ENCODE measurements at places on chromosomes 1 and 21.
A peak's percentile ranks its signal among the peaks of the same experiment; 100 is the strongest.

GRCh38 chr1:54312796-54313316 is 93.3 kb downstream of the SSBP3 start:
- DNase-seq: peak; percentile 71

- DNase-seq: peak; percentile 53
Observed at GRCh38 chr1:228989992-228990827, 254.9 kb downstream of the RHOU start.

- DNase-seq: no peak
Observed at GRCh38 chr1:206469411-206469932, 804 bp upstream of the IKBKE start.

DNA sequence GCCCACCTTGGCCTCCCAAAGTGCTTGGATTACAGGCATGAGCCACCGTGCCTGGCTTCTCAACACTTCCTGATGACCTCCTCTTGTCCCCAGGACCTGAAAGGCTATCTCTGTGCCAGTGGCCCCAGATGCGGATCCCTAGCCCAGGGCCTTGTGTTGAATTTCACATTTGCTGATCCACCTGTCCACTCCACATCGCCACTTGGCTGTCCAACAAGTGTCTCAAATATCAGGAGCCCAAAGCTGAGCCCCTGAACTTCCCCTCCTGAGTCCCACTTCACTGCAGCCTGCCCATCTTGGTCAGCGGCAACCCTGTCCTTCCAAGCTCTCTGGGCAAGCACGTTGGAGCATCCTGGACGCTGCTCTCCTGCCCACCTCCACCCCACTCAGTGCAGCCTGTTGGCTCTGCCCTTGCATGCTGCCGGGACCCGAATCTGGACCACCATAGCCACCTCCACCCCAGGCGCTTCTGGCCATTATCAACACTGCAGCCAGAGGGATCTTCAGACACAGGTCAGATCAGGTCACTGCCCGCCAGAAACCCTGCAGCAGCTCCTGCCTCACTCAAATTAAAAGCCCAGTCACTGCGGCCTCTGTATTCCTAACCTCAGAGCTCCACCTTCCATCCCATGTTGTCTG is 352.5 kb upstream of the VAMP3 start:
- DNase-seq: no peak

GRCh38 chr1:152143150-152143887 is 15.7 kb downstream of the RPTN start:
- no peak for DNase-seq

DNA sequence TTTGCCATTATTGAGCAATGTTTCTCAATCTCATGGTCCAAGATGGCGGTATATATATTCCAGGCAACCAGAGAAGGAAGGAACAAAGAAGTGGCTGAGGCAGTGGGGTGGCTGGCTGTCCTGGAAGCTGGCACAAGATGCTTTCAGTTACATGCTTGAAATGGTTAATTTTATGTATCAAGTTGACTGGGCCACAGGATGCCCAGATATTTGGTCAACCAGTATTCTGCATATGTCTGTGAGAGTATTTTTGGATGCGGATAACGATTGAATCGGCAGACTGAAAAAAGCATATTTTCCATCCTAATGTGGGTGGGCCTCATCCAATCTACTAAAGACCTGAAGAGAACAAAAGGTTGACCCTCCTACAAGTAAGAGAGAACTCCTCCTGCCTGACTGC is 55.2 kb downstream of the MAP3K7CL start:
- DNase-seq: no peak

DNA sequence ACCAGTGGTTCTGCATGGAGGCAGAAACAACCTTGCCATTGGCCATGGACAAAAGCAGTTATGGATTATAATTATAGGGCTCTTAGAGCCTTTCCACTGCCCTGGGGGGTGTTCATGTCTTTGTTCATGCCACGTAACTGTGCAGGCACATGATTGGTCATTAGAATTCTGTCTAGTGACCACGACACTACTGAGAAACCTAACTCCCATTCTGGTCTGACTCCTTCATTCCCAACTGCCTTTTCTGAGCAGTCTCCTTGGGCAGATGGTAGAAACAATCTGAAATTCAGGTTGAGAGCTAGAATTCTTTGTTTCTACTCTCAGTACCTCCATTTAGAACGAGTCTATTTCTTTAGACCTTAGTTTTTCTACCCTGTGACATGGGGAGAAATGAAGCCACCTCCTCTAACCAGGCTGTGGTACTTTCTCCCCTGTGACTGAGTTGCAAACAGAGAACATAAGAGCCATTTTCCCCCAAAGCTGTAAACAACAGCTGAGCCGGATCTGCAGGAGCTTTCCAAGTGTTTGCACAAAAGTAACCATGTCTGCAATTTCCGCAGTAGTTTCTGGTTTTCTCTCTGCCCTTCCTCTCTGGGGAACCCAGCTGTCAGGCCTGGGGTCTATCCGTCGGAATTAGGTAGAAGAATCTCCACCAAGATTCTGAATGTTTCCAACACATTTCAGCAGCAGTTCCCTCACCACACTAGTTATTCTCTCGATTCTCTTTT is 37.7 kb upstream of the IPO9 start:
- DNase-seq: no peak

- peak; percentile 35 for DNase-seq
Observed at GRCh38 chr1:40901886-40902852, 40.0 kb upstream of the CITED4 start.

GRCh38 chr1:5375481-5375880 is 616.7 kb downstream of the NPHP4 start:
- no peak for DNase-seq

DNA sequence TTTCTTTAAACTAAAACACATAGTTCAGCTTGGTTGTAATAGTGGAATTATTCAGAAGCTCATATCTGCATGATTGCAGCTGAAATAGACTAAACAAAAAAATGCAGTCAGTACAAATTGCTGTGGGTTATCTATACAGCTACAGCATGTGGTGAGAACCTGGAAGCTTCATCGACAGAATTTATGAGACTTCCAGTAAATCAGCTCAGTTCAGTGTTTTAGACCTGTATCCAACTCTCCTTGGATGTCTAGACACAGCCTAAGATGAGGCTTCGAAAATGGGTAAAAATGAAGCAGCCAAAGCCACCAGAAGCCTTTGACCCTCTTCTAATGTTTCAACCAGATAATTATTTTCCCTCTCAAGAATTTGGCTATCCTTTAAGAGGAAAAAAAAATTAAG is 127.1 kb upstream of the C1orf105 start:
- no peak for DNase-seq

GRCh38 chr1:201140941-201141260 is 13.4 kb downstream of the TMEM9 start:
- DNase-seq: no peak

GRCh38 chr1:235056937-235057336 is 71.7 kb downstream of the TOMM20 start:
- no peak for DNase-seq

DNA sequence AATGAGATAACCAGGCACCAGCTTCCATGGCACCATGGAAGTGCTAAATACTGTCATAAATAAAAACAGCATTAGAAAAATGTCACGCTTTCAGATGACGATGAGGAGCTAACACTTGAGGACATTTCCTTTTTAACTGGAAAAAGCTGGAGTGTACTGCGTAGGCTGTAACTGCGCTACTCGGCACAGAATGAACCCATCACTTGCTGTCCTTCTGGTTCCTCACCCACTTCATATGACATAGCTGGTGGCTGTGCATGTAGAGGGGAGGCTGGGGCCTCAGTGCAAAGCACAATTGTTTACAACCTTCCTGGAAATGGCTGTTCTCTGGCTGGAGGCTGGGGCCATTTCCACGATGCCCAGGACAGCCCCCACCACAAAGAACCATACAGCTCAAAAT is 55.7 kb downstream of the NTPCR start:
- no peak for DNase-seq

DNA sequence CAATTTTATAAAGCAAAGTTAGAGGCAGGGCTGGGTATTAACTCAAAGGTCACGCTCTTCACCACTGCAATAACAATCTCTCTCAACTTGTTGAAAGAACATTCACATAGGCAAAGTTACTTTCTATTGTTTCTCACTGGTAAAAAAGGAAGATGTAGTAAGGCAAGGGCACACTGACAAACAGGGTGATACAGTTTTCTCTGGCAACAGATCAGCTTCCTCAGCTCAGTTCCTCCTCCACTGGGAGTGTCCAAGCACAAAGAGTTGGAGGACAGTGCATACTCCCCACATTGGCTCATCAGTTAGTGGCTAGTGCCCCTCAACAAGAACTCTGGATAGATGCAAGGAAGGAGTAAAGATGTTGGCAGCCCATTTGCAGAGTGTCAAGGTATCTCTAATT is 3.7 kb downstream of the PLPPR4 start:
- no peak for DNase-seq

GRCh38 chr1:42904434-42904833 is 54.2 kb downstream of the SLC2A1 start:
- no peak for DNase-seq

GRCh38 chr1:212037900-212038299 is 2.4 kb downstream of the DTL start:
- no peak for DNase-seq

- DNase-seq: no peak
Observed at GRCh38 chr1:9202240-9202870, 32.2 kb upstream of the H6PD start.

- DNase-seq: no peak
Observed at GRCh38 chr1:32861904-32862695, 8.6 kb downstream of the FNDC5 start.

- DNase-seq: no peak
Observed at GRCh38 chr1:26858160-26858559, 4.8 kb upstream of the SFN start.

DNA sequence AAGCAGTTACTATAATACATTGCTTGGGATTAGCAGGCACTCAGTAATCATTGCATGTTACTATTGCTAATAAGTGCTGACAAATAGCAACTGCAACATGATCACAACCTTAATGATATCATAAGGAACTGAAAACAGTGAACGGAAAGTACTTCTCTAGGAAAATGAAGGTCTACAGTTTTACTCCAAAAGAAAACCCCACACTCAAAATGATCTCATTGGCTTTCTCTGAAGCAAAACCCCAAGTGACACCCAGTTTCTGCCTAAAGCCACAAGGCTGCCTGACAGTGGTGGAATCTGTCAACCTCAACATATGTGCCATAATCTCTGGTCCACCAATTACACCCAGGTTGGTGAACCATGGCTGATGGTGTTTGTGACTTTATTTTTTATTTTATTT is 137.6 kb downstream of the PTGER3 start:
- DNase-seq: no peak

DNA sequence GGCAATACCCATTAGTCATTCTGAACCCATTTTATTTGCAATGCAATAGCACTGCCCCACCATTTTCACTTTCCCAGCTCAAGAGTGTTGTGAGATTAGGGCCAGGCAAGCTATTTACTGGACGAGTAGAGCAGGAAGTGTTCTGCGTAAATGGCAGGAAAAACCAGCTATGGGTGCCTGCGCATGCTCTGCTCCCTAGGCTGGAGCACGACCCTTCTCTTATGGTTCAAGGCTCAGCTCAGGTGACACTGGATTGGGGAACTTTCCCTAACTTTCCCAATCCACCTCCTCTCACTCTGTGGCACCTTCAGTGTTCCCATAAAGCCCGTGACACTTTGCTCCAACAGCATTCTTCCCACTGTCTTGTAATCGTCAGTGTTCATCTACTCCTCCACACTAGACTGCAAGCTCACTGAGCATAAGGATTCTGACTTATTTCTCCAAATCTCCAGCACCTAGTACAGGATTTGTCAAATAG is 3.6 kb upstream of the MAN1A2 start:
- peak; percentile 35 for DNase-seq

DNA sequence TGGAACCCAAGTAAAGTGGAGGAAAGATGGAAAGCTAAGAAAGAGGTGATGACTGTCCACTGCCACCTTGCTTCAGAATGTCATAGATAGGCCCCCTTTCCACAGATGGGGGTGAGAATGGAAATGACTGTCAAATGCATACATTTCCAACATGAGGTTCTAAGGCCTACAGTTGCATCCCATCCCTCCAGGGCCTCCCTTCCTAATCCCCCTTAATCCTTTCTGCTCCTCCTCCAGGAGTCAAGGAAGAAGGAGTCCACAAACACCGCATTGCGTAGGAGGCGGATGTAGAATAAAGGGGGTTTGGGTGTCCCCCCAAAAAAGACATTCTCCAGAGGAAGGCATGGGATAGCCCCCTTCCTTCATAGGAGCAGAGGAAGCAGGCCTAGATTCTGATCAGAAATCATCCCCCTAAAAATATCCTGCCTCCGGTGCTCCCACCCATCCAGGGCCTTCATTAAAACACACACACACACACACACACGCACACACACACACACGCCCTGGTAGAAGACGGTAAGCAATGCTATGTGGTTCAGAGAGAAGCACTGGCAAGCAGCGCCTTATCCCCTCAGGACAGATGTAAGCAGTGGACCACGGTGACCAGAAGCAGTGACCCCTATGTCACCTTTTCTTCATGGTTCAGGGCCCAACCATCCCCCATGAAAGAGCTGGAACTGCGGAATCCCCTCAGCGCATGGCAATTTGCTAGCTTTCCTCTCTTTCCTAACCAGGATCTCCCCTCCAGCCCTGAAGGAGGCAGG is 2.0 kb downstream of the SV2A start:
- DNase-seq: no peak

GRCh38 chr1:64163431-64163830 is 40.0 kb upstream of the UBE2U start:
- no peak for DNase-seq

DNA sequence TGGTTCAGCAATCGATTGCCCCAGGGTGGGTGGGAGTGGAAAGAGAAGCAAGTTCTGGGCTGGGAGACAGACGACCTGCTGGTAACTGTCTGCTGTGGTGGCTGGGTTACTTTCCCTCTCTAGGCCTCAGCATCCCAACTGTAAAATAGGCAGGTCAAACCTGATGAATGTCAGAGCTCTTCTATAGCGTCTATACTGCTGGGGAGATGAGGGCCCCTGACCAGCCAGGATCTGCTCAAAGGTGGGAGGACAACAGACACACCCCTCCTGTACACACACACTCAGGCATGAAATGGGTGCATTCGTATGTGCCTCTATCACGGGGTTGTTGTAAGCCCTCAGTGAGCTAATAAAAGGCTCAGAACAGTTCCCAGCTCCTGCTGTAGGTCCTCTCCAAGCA is 12.7 kb upstream of the EPHB2 start:
- DNase-seq: no peak

DNA sequence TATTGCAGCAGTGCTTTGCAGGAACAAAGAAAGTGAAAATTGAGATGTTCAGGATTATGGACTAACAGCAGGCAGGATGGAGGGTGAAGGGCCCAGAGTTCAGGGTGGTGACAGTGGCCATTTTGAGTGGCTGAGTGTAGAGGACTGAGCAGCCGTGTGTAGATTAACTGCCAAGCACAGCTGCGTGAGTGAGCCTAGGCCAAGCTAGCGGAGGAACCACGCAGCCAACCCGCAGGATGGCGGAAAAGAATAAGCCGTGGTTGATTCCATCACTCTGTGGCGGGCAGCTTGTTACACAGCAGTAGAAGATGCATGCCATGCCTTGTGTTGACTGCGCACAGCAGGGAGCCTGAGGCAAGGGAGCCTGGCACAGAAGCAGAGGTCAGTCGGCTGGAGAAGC is 102.5 kb upstream of the KIF26B start:
- DNase-seq: no peak

- peak; percentile 89 for DNase-seq
Observed at GRCh38 chr1:32972814-32973428, 8.3 kb upstream of the RNF19B start.

- no peak for DNase-seq
Observed at GRCh38 chr1:223713546-223714420, 1.4 kb downstream of the CAPN2 start.

GRCh38 chr1:53500204-53501064 is 41.2 kb downstream of the DMRTB1 start:
- DNase-seq: no peak
